Endothelial cell (in vitro differentiated cells): ENCODE measurements at places on chromosomes 12 and 14. TPM values are rescaled to one million over a fixed set of nuclear protein-coding genes. Genes with fewer than 3 reads are reported as not detected.

- DNase-seq: no peak
These were observed 133.1 kb upstream of the CNOT2 start for GRCh38 chr12:70110085-70110484.

DNA sequence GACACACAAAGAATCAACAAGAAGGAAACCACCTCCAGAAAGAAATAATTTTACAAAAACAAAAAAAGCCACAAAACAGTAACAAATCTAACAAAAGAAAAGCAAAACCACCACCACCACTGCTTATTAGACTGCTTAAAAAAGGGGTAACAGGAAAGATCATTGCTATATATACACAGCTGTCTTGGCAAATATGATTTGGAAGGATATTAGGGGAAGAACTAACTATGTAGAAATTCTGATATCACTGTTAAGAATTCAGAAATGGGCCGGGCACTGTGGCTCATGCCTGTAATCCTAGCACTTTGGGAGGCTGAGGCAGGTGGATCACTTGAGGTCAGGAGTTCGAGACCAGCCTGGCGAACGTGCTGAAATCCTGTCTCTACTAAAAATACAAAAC is 92.5 kb downstream of the DENND5B start:
- DNase-seq: no peak

GRCh38 chr14:85523624-85524023 is 6.3 kb upstream of the FLRT2 start:
- no peak for DNase-seq

DNA sequence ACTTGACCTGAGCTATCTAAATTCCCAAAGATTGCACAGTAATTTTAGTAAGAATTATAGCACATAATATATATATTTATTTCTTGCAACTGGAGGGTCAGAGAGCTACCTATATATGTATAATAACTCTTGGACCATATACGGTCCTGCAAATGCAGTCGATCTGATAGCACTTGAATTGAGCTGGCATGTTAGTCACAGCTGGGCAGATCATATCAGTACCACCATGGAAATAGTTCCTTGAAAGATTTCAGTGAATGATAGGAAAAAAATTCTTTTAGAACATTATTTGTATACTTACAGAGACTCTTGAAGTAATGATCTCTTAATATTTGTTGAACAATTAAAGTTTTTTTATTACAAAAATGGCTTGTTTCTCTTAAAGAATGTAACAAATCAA is 94.5 kb upstream of the MON2 start:
- DNase-seq: no peak

FGF6 gene
- total RNA-seq: not detected

C12orf54 gene
- total RNA-seq: not detected
